Iris pigment epithelial cell (primary cell): ENCODE measurements at places on chromosomes 13 and 19.
A peak's percentile ranks its signal among the peaks of the same experiment; 100 is the strongest.

GRCh38 chr19:2428321-2428690 lies 920 bp upstream of the TIMM13 start:
- peak; percentile 42 for DNase-seq

DNA sequence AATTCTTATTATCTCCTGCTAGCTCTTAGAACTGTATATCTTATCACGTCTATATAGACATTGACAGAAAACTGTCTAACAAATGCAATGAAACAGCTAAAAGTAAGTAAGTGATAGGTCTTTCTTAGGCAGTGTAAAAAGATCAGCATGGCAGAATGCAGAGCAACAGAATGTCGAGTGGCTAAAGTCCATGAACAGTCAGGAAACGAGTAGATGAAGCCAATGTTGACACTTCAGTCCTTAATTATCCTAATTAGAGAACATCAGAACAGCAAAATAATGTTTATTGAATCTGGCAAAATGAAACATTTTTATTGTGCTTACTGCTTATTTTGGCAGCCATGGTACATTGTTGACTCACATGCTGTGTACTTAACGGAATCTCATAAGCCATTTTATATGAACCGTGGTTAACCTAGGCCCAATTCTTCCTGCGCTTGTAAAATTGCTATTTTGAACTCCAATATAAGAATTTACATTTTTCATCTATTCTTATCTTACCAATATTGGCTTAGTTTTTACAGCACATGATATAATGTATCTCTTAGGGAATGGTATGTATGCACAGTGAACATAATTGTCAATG lies 748.1 kb downstream of the DACH1 start:
- DNase-seq: no peak

GRCh38 chr13:29526741-29527140 lies 68.7 kb downstream of the SLC7A1 start:
- DNase-seq: no peak

DNA sequence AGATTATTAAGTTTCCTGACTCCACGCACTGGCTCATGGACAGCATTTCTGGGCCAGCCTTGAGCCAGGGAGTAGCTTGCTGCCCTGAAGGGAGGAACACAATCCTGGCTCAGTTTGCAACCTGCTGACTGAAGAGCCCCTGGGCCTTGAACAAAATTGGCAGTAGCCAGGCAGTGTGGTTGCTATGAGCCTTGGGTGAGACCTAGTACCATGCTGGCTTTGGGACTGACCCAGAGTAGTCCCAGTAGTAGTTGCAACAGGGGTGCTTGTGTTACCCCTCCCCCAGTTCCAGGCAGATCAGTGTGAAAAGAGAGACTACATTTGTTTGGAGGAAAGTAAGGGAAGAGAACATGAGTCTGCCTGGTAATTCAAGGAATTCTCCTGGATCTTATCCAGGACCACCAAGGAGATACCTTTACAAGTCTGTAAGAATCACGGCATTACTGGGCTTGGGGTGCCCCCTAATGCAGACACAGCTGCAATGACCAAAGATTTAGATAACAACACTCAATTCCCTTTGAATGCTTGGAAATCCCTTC lies 22.0 kb downstream of the ITGBL1 start:
- DNase-seq: peak; percentile 84

GRCh38 chr13:82224806-82225205 lies 1657.5 kb downstream of the SLITRK1 start:
- no peak for DNase-seq

- DNase-seq: no peak
These were observed at the start of gene ARHGAP45 for GRCh38 chr19:1066748-1067340. Gene ARHGAP45 (plus strand): TSS chr19:1067167. CDS start chr19:1067406, 239 bp downstream.

DNA sequence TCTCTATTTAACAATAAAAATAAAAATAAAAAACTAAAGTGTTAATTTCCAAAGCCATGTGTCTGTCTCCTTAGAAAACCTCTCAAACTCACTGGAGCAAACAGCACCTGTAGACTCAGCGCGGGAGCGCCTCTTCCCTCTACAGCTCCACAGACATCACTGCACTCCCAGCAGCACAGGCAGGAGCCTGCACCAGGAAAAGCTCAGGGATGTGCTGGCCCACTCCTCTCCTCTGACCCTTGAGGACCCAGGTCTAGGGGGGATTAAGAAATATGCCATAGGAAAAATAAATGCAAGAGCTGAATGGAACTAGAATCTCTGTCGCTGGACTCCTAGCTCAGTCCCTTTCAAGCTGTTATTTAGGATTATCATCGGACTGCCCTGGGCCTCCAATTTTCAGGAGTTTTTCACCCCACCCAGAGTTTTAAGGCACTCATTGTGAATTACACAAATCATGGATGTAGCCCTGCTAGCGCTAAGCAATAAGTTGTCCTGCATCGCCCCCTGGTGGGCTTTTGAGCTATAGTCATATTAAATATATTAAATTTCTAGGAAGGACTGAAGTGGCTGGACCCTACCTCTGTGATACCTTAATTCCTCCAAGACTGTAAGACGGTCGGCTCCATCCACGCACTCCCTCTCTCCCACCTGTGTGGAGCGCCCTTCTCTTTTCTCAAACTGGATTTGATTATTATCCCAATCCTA lies 333.9 kb downstream of the UQCRFS1 start:
- peak; percentile 38 for DNase-seq
